ENCODE measurements at places on chromosomes 1 and 21.

DNA sequence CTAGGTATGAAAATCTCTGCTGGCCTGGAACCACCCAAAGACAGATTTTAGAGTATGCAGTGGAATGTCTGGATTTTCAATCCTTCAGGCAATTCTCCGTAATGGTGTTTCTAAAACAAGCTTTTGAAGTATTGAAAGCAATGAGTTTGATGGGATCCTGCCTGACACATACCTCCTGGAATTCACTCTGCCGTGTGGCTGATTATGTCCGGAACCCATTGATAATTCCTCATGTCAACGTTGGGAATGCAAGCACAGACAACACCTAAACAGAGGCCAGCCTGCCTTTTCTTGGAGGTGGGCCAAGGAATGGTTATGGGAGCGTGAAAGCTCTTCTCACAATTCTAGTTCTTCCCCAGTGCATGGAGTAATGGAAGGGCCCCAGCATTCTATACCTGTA, 168.9 kb upstream of the HMCN1 start:
- peak; percentile 93 for DNase-seq

DNA sequence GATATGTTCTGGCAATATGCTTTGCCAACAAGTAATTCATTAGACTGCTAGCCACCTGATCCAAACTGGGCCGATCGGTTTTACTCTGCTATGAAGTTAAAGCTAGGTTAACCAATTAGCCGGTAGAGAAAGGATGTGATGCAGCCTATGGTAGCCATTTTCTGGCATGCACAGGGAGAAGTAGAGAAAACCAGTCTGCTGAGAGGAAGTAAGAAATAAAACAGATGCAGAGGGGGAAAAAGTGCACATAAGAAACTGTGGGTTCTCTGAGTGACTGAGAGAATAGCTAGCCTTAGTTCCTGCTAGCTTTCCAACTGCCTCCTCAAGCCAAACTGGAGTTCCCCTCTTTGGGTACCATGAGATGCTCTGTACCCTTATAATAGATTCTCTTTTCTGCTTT, 52.8 kb downstream of the ARID4B start:
- DNase-seq: no peak

GRCh38 chr1:67339623-67340343, 32.1 kb downstream of the IL12RB2 start:
- peak; percentile 84 for DNase-seq

GRCh38 chr1:4253935-4254334, 353.9 kb upstream of the C1orf174 start:
- DNase-seq: no peak

- peak; percentile 5 for DNase-seq
Observed at GRCh38 chr1:161266202-161266601, 7.7 kb downstream of the PCP4L1 start.

DNA sequence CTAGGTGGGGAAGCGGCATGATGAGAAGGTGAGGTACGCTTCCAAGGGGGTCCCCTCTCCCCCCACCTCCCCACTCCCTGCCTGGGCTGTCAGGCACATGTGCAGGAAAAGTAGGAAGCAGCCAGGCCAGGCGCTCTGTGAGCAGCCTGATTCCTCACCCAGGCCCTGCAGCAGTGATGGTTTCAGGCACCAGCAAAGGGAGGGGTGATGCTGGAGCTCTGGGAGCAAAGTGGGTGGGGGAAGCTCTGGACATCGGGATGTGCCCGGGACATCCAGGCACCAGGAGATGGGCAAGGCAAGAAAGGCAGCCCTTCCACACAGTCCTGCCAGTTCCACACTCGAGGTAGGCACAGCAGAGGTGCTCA, 106.1 kb downstream of the CRYAA start:
- no peak for DNase-seq

- DNase-seq: no peak
Observed at GRCh38 chr1:48055876-48056764, 58.9 kb upstream of the TRABD2B start.

DNA sequence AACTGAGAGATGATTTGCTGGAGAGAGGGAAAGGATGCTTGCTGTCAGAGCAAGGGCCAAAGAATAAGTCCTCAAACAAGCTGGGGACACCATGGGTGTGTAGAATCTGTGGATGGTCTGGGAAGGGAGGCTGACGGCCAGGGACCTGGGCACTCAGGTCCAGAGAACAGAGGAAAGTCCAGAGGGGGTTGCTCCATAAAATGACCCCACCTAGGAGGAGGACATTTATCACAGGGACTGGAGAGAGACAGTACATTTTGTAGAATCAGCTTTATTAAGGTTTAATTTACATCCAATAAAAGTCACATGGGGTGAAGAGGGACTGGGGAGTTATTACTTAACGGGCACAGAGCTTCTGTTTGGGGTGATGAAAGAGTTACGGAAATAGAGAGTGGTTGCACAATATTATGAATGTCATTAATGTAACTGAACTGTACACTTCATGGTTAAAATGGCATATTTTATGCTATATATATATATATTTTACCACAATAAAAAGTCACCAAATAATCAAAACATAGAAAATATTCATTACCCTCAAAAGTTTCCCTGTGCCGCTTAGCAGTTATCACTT, 73.0 kb upstream of the ABCD3 start:
- no peak for DNase-seq

GRCh38 chr1:47919113-47919833, 77.9 kb downstream of the TRABD2B start:
- DNase-seq: no peak

- no peak for DNase-seq
Observed at GRCh38 chr1:37393173-37394120, 80.9 kb upstream of the ZC3H12A start.

DNA sequence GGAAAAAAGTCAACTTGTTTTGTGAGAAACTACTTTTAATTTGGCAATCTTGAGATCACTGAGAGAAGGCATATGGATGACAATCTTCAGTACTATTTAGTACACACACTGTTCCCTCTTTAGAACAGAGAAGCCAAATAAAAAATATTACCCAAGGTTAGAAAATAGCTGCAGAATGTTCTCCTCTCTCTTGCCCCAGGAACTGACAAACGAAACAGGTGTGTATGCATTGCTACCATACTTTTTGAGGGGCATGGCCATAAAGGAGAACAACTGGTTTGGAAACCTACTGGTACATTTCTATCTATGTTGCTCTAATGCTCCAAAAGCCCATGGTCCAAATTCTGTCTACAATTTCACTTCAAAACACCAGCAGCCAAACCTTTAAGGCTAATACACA, 5.7 kb downstream of the TOR1AIP2 start:
- no peak for DNase-seq

- no peak for DNase-seq
Observed at GRCh38 chr21:15084668-15085067, 19.9 kb upstream of the NRIP1 start.

- DNase-seq: no peak
Observed at GRCh38 chr1:172377565-172377964, 42.9 kb upstream of the C1orf105 start.

DNA sequence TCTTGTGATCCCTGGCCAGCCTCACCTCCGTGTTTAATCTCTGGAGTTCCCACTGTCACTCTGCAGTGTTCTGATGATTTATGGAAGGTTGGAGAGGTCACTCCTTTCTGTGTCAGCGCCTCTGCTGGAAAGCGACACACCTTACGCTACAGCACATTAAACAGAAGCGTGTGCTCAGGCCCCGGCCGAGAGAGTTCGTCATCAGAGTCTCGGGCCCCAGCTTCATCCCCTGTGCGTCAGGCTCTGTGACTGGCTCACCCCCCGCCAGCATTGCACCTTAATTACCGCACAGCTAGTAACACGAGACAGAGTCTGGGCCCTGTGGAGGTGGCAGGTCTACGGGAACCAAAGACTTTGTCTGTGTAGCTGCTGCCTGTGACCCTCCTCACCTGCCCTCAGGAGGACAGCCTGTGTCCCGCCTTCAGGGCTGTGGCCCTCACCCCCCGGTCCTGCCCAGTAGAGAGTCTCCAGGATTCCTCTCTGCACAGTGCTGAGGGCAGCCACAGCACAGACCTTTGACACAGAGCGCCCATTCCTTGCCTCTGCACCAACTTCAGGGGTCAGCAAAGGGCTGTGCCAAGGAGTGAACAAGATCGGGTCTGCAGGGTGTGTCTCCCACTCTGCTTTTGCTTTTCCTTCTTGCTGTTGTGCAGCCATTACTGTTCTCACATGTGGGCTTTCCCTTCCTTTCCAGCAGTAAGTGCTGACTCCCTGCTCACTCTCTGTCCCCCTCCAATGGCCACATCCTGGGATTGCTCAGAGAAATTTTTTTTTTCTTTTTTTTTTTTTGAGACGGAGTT, 157.6 kb downstream of the PGBD5 start:
- peak; percentile 59 for DNase-seq

- DNase-seq: peak; percentile 11
Observed at GRCh38 chr1:228226956-228227791, 19.3 kb downstream of the OBSCN start.

DNA sequence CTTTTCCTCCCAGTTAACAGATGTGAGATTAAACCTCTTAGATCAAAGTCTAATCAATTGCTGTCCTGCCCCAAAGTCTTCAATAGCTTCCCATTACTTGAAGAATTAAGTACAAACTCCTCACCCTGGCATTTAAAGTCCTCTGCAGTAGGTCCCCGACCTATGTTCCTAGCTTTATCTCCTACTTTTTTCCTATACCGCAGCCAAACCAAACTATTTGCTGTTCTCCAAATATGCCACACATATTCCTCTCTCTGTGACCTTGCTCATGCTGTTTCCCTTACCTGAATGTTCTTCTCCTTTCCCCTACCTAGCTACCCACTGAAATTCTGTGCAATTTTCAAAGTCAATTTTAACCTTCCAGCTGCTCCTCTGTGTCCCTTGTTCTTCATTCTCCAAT, 14.0 kb upstream of the PPP2R5A start:
- DNase-seq: no peak

DNA sequence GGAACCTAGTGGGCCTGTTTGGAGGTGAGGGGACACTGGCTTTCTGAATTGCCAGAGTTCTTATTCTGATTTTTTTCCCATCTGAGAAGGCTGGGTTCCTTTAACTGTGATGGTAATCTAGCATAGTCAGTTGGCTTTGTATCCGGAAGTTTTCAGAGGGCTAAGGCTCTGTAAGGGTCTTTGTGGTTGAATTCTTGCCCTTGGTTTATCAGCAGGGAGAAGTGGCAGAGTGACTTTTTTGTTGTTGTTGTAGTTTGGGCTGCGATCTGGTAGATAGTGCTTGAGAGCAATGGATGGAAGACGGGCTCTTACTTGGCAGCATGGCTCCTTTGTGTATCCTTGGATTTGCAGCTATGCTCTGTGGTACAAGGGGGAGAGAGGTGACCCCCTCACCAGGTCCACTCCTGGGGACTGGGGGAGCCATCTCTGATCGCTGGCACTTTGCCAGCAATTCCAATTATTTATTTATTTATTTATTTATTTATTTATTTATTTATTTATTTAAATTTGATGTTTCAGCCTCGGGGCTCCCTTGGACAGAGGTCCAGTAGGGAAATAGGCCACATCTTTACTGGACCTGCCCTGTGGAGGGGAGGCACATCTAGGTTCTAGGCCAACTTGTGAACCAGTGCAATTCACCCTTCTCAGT, 18.5 kb downstream of the TCP10L start:
- DNase-seq: no peak

GRCh38 chr1:232267092-232267836, 362.7 kb downstream of the SIPA1L2 start:
- DNase-seq: no peak
